Mesenteric fat pad (tissue), 1 donor: ENCODE measurements at places on chromosomes 2 and 18. TPM values are rescaled to one million over a fixed set of nuclear protein-coding genes. Genes with fewer than 3 reads are reported as not detected.

The MATN3 gene
- total RNA-seq = 1.2 TPM

- DNase-seq = peak; percentile 83
Measured at GRCh38 chr2:239296020-239296932, 104.5 kb downstream of the HDAC4 start.

GRCh38 chr18:60193780-60194179, 178.8 kb downstream of the MC4R start:
- no peak for DNase-seq

The TCF7L1 gene
- 27.8 TPM for total RNA-seq

- DNase-seq = no peak
Measured at GRCh38 chr2:239144713-239144999, 256.2 kb downstream of the HDAC4 start.

- DNase-seq = no peak
Measured at GRCh38 chr2:187525163-187525900, 28.9 kb downstream of the TFPI start.

DNA sequence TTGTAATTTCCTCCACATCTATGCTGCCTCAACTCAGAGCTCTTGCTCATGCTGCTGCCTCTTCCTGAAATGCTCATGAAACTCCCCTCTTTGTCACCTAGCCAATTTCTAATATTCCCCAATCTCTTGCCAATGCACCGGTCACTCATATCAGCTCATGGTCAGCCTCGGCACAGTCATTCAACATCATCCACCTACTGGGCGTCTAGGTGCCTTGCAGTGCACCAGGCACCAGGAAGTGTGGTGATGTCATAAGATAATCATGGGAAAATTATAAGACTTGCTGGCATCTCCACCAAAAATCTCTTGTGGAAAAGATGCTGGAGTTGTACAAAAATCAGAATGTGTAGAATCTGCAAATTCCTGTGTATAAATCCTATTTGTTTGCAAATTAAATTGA, 52.6 kb upstream of the RAB27B start:
- DNase-seq = no peak

DNA sequence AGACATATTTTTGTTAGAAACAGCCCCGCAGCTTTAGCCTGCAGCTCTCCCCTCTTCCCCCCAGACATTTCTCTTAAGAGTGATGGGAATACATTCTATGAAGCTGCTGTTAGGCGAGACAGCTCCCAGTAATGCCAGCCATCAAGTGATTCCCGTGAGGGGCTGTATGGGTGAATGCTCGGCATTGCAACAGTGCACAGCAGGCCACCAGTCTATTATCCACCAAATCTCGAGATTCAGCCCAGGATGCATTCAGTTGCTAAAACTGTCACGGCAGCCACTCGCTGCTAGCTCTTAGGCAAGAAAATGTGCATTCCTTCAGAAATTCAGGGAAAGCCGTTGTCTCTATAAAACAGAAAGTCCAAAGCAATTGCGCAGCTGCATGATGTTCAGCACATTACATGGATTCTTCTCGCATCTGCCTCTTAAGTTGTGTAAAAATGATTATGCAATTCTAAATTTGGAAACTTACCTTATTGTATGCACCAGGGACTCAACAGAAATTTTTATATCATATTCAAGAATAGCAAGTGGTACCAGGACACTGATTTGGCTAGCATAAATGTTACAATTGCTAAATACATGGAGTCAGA, 211.3 kb upstream of the ARL4C start:
- DNase-seq = no peak

The PMS1 gene
- total RNA-seq = 25.6 TPM

- DNase-seq = peak; percentile 74
Measured at GRCh38 chr2:10490806-10491291, 42.7 kb upstream of the ODC1 start.

DNA sequence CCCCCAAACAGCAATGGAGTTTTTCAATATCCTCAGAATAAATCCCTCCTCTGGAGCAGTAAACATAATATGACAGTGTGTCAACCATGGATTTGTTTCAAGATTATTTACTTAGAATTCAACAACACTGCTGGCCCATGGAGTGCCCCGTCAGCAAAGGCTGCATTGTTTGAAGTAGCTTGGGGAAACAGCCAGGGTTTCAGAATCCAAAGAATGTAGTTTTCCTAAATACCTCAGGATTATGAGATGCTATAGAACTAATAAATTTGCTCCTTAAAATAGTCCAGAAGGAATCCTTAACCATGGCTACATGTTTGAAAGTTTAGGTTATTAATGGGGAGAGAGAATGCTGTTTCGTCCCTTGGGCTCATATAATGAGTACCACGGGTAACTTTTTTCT, 13.1 kb upstream of the CETN1 start:
- DNase-seq = no peak

- DNase-seq = no peak
Measured at GRCh38 chr2:76268902-76269620, 558.3 kb upstream of the GCFC2 start.

DNA sequence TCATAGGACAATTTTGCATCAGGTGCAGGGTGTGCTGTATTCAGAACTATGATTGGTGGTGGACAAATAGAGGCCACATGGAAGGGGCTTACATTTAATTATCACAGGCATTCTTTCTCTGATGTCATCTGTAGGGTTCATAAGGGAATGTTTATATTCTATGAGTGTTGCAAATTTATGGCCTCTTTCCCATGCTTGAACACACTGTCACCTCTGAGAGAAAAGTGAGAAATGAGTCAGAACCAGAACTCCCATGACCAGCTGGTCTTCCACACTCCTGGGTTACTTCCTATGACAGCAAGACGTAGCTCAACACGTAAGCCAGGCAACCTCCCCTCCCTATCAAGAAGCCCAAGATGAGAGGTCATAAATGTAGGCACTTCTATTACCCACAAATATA, 310.8 kb downstream of the PIEZO2 start:
- DNase-seq = no peak

The STON1 gene
- 163 TPM for total RNA-seq

DNA sequence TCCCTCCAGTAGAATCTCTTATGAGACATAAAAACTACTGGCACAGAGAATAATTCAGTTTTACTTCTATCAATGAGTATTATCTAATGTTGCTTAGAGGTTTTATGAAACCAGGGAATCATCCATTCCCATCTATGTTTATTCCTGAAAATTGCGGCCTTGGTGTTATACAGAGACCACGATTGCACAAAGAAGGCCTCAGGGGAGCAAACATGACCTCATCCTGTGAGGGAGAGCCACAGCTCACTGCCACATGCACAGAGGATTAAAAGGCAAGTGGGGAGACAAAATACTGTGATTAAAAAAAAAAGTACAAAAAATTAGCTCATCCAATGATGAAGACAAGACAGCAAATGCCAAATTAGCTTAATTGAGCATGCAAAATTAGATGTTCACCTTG, 111.8 kb upstream of the SLC35G4 start:
- no peak for DNase-seq

DNA sequence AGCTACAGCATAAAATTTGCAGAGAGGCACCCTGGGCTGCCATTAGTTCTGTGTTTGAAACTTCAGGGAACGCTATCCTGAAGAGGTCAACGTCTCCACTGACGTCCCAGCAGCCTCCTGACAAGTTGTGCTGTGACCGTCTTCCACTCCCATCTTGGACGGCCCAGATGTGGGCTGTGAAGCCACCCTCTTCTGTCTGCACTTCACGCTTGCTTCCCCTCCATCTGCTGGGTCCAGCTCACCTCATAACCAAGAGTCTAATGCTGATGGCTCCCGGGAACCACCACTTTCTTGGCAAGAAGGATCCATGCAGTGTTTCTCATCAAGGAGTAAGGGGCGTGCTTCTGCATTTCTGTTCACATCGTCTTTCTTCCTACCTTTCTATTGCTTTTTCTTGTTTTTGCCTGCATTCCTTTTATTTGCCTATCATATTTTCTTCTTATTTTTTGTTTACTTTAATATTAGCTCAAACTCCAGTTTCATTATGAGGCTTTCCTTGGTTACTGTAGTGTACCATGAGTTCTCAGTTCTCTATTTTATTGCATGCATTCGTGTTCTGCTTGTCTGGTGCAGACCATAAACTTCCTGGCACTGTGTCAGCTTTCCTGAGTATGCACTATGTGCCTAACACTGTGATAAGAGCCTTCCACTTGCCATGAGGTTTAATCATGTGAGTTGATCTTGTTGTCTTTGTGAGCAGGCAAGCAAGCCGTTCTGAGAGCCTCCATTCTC, 631.8 kb upstream of the RAB6C start:
- DNase-seq = no peak

DNA sequence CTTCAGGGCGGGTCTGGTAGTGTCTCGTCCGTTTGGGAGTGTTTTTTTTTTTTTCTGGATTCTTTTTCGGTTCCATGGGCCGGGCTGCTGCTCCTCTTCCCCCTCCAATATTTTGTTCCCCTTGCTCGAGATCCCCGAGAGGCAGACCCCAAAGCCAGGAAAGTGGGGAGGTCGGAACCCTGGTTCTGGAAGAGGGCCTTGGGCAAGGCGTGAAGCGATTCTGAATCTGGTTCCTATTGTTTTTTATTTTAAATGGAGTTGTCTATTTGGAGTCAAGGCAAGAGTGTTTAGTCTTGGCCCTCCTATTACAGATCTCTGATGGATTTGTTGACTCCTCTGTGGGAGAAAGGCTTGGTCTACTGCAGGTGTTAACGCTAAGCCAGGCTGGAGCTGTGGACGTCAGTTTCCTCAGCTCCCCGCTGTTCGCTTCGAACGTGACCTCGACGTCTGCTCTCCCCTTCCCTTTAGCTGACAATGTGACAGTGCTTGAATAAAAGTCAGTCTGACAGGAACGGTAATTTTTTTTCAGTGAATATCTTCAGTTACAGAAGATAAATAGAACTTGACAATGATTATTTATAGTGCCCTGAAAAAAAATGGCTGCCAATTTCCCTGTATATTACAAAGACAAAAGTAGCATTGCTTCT, 683 bp upstream of the DNAJC27 start:
- no peak for DNase-seq

DNA sequence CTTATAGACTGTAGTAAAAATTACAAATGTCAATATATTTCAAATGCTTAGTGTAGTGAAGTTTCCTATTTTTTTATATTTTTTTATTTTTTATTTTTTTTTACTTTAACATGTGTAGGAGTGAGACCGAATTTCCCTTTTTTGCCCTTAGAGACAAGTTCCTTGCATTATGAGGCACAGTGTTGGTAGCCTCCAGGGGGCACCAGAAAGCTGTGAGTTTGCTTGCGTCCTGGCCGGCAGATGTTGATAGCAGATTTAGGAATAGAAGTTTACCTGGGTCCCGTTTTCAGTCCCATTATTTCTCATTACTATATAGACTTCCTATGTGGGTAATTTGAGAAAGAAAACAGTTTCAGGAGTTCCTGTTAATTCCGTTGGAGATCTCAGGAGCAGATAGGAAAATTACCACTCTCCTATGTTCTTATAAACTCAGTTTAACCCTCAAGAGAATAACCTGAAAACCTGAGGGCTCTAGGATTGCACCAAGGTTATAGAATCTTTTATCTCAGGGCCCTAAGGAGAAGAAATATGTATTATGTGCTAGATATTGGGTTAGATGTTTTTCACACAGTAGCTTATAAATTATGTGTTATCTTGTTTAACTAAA, 157.5 kb upstream of the SESTD1 start:
- DNase-seq = no peak

DNA sequence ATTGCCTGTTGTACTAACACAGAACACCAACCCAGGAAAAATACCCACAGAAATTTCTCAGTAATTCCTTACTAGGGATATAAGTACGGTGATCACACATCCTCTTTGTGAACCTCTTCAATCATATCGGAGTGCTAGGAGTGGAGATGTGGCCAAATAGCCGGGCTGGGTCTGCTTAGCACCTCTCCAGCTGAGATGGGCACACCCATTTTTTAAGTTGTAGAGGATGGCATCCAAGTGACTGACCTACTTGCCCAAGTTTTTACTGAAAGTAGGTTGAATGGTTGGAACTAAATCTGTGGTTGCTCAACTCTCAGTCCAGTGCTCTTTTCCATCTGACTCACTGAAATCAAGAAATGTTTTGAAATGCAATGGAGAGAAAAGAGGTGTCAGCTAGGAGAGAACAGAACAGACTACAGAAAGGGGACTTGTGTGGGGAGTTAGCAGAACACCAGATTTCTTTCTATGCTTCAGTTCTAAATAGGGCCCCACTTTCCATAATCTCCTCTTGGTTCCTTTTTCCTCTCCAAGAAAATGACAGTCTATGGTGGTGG, 68.7 kb upstream of the FSHR start:
- no peak for DNase-seq

- DNase-seq = peak; percentile 30
Measured at GRCh38 chr2:27407798-27408491, 1.4 kb downstream of the PPM1G start.

GRCh38 chr2:103459283-103459682, 697.5 kb downstream of the TMEM182 start:
- DNase-seq = no peak

The ANKRD62 gene
- total RNA-seq = not detected

- no peak for DNase-seq
Measured at GRCh38 chr2:217064234-217065011, 204.6 kb upstream of the TNP1 start.

The ABCG8 gene
- not detected for total RNA-seq

GRCh38 chr2:176747506-176747905, 465.1 kb upstream of the HNRNPA3 start:
- no peak for DNase-seq

The CD8A gene
- 2.8 TPM for total RNA-seq

GRCh38 chr2:109448207-109448606, 165.6 kb downstream of the SEPTIN10 start:
- peak; percentile 9 for DNase-seq

GRCh38 chr2:236533343-236533742, 36.3 kb upstream of the ACKR3 start:
- no peak for DNase-seq
